ENCODE measurements at places on chromosomes 12 and 14. TPM values are rescaled to one million over a fixed set of nuclear protein-coding genes. Genes with fewer than 3 reads are reported as not detected.

The UBR7 gene
- 24.5 TPM for total RNA-seq

The ARG2 gene
- total RNA-seq: 18.3 TPM

The RNF212B gene
- not detected for total RNA-seq

The KRT6A gene
- total RNA-seq: 9,998 TPM

The TAS2R20 gene
- total RNA-seq: 0.21 TPM

The NPAS3 gene
- not detected for total RNA-seq

The FOXA1 gene
- 35.8 TPM for total RNA-seq

The RHOJ gene
- total RNA-seq: 0.21 TPM

The B3GNT4 gene
- 3.4 TPM for total RNA-seq

The SLC38A4 gene
- 0.63 TPM for total RNA-seq

The PSMA3 gene
- 153 TPM for total RNA-seq

The ATF1 gene
- total RNA-seq: 15.6 TPM

The CMTM5 gene
- not detected for total RNA-seq

The FAM186B gene
- 0.07 TPM for total RNA-seq

The CNTN1 gene
- total RNA-seq: 33.2 TPM

The PIK3C2G gene
- total RNA-seq: 1.6 TPM

The CCDC177 gene
- total RNA-seq: not detected

The MYF6 gene
- total RNA-seq: not detected

The OAS2 gene
- 0.33 TPM for total RNA-seq

The KIF26A gene
- total RNA-seq: 1.7 TPM

The CCDC197 gene
- not detected for total RNA-seq

The MYF5 gene
- total RNA-seq: not detected

The MYL6 gene
- 1,958 TPM for total RNA-seq

The PELI2 gene
- 0.21 TPM for total RNA-seq

The OASL gene
- 0.51 TPM for total RNA-seq

The PLEKHD1 gene
- total RNA-seq: not detected

The PGF gene
- total RNA-seq: 51.8 TPM

The KERA gene
- total RNA-seq: not detected

The ALDH2 gene
- total RNA-seq: 31.1 TPM

The NPC2 gene
- 325 TPM for total RNA-seq

The SIX6 gene
- total RNA-seq: not detected

The LEMD3 gene
- 24.6 TPM for total RNA-seq

The RNASE4 gene
- 11.1 TPM for total RNA-seq

The HIGD1C gene
- total RNA-seq: not detected

The PPM1A gene
- total RNA-seq: 9.8 TPM

The YY1 gene
- total RNA-seq: 39.4 TPM

The JAG2 gene
- 89.4 TPM for total RNA-seq

The KLRC1 gene
- total RNA-seq: not detected

The TAS2R46 gene
- not detected for total RNA-seq

The CLEC14A gene
- 0.05 TPM for total RNA-seq

The RGS6 gene
- total RNA-seq: not detected

The CLEC4A gene
- total RNA-seq: not detected

The AJUBA gene
- total RNA-seq: 117 TPM

The SYT1 gene
- 0.49 TPM for total RNA-seq

The HCAR3 gene
- total RNA-seq: 2.0 TPM

The ACVRL1 gene
- 0.35 TPM for total RNA-seq

The SLC2A14 gene
- total RNA-seq: 0.05 TPM

The C12orf60 gene
- 2.3 TPM for total RNA-seq

The LTBP2 gene
- 28.1 TPM for total RNA-seq

The LMO3 gene
- 10.9 TPM for total RNA-seq
